ENCODE measurements at places on chromosomes 5 and 9.
A peak's percentile ranks its signal among the peaks of the same experiment; 100 is the strongest.

GRCh38 chr5:172703952-172704351 lies 62.9 kb downstream of the NEURL1B start:
- DNase-seq: no peak

DNA sequence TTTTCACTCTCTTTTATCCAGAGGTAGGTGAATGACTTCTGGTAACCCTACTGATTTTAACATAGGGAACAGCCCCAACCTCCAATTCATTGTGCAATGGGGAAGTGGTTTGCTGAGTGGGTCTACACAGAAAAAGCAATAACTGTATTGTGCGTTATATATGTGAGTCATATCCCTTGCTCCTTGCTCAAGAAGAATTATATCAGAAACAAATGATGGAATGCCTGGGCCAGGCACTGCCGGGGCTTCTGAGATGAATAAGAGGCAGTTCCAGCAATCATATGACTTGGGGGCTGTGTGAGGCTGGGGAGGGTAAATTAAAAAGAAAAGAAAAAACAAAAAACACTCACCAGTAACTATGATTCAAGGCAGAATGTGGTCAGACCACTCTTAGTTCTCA lies 79.2 kb upstream of the ABCA1 start:
- peak; percentile 46 for DNase-seq

DNA sequence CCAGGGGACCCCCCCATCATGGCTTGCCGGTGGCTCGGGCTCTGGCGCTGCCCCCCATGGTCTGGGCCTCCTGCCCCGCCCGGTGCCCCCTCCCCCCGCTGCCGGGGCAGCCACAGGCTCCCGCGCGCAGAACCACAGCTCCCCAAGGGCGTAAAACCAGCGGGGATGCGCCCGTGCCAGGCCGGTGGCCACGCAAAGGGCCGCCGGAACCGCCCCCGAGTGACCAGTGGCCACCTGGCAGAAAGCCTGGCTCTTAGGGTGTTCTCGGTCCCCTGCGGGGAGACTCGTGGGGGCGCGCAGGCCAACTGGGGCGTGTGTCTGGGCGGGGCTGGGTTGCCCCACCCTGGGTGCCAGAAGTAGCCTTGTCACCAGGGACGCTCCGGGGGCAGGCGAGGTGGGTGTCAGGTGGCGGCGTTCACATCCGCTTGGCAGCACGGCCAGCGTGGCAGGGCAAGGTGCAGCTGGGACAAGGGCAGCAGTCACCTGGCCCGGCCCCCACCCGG lies 515 bp upstream of the AGPAT2 start:
- no peak for DNase-seq

- DNase-seq: peak; percentile 86
Observed at GRCh38 chr9:96655198-96655851, at the start of gene PRXL2C. PRXL2C (minus strand) TSS chr9:96655317; CDS start chr9:96655281, 36 bp downstream.

- DNase-seq: no peak
Observed at GRCh38 chr5:61525512-61526206, 193.6 kb downstream of the ZSWIM6 start.

GRCh38 chr5:6488021-6488420 lies 39.4 kb downstream of the UBE2QL1 start:
- DNase-seq: peak; percentile 33

DNA sequence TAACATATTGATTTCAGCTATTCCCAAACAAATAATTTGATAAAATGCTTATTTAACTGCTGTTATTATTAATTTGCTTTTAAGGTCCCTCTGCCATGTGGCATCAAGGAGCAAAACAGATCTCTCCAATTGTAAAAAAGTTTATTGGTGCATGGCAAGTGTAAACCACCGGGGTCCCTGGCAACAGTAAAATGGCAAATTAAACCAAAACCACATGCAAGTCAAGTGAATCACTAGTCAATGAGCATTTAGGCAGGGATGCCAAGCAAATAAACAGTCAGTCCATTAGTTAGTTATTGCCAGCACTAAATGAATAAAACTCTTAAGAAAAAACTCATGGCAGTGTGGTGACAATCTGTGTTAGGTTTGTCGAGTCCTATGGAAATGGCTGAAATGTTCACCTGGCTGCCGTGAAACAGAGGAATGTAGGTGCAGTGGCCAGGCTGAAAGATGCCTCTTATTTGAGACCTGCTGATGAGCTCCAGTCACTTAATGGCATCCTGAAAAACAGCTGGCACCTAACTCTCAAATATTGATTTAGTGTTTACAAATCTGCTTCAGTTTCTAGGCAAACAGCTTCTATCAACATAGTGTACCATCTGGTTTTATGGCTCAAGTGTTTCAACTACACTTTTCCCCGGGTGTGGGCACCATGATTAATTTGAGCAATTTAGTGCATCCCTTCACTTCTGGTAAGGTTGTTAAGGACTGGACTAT lies 296.5 kb upstream of the ITGA1 start:
- DNase-seq: no peak

DNA sequence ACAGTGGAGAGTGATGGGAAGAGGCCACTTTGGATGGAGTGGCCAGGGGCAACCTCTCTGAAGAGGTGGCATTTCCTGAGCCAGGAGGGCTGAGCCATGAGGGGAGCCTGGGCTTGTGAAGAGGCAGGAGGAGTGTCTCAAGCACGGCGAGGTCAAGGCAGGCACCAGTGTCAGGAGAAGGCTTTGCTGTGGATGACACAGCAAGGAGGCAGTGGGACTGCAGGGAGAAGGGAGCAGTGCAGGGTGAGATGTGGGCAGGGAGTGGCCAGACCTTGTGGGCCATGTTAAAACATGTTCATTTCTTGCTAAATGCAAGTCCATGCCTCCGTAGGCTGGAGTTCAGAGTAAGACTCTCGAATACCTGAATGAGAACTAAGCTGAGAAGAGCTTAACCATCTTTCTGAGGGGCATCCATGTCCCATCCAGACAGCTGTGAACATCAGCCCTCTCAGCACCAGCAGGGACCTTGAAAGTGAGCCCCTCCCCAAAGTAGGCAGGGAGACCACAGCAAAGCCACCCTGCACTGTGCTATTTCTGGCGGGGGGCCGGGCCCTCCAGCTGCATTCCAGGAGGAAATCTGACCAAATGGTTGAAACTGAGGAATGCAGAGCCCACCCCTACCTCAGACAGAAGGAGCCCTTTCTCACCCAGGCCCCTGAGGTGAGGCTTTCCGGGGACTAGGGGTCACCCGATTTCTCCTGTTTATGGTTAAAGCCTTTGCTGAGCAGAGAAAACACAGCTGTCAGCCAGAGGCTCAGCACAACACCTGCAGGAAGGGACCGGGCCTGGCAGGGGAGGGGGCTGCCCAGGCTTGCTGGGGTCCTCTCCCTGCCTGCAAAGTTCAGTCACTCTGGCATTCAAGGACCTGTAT lies 16.1 kb upstream of the ARSI start:
- no peak for DNase-seq

GRCh38 chr5:115875447-115875846 lies 33.7 kb downstream of the AP3S1 start:
- DNase-seq: no peak

DNA sequence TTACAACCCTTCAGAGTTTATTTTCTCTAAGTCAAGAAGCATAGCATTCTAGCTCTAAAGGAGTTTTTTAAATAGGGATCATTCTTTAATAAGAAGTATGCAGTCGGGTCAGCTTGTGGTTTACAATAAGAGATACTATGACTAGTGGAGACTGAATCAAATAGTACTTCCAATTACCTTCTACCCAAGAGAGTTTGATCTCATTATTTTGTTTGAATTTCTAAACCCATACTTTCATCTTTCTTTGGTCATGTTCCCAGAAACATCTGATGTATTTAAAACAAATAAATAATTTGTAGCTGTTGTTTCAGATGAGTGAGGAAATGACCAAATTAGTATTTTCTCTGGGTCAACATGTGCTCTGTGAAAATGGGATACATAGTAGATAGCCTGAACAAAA lies 160.2 kb upstream of the CDH6 start:
- DNase-seq: no peak

- DNase-seq: no peak
Observed at GRCh38 chr5:179596421-179596820, 27.1 kb downstream of the HNRNPH1 start.

DNA sequence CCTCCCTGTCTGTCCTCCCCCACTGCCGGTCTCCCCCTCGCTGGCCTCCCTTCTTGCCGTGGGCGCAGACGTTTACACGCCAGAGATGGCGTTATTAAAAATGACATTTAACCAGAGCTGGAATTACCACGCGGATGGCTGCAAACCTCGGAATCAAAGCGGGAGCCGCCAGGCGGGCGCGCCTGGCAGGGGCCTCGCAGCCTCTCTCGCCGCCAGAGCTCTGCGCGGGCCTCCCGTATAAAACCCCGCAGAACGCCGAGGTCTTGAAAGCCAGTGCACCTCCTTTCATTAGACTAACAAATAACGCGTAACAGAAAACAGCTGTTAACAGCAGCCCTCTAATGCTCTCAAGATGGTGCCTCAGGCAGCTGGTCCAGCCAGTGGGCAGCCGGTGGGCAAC lies 10.2 kb downstream of the PRRX2 start:
- no peak for DNase-seq

DNA sequence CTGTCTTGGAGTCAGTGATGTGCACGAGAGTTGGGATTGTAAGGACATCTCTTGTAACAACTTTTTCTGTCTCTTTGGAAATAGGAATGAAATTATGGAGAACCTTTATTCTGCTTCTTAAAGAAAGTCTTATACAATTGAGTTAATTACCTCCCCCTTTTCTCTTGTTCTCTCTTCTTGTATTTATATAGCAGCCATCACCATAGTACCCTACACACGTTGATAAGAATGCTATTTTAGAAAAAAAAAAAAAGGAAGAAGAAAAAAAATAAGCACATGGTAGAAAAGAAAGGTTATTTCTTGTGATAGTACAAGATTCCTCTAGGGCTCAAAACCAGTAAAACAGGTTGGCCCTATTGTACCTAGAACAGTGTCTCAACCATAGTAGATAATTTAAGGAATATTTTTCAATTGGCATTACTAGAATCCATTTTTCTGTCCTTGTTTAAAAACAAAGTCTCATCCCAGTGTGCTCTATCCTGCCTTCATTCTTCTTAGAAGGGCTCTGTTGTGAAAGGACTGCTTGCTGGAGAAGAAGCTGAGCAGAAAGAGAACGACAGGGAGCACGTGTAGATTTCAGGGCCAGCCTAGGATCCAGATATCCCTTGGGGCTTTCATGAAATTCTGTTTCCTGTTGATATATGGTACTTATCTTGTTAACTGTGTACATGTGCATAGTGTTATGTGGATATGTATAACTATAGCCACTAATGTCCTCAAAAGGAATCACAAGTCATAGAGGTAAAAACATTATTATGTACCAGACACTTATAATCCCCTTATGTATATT lies 392.3 kb upstream of the MEF2C start:
- no peak for DNase-seq

- no peak for DNase-seq
Observed at GRCh38 chr5:151504006-151504405, 56.6 kb downstream of the SLC36A1 start.

DNA sequence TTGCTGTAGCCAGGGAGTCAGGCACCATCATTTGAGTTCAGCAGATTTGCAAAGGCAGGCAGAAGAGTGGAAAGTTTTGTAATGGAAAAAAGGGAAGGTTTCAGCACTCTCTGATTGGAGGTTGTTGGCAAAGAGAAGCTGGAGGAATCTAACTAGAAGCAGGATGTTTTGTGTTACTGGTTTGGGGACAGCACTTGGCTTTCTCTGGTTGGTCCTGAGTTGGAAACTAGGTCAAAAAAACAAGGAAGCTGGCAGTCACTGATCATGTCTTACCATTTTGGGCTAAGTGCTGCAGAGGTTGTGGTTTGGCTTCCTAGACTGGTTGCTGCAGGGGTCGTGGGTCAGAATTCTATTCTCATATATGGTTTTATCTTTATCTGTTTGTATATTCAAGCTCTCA lies 189.8 kb downstream of the DRD1 start:
- no peak for DNase-seq

DNA sequence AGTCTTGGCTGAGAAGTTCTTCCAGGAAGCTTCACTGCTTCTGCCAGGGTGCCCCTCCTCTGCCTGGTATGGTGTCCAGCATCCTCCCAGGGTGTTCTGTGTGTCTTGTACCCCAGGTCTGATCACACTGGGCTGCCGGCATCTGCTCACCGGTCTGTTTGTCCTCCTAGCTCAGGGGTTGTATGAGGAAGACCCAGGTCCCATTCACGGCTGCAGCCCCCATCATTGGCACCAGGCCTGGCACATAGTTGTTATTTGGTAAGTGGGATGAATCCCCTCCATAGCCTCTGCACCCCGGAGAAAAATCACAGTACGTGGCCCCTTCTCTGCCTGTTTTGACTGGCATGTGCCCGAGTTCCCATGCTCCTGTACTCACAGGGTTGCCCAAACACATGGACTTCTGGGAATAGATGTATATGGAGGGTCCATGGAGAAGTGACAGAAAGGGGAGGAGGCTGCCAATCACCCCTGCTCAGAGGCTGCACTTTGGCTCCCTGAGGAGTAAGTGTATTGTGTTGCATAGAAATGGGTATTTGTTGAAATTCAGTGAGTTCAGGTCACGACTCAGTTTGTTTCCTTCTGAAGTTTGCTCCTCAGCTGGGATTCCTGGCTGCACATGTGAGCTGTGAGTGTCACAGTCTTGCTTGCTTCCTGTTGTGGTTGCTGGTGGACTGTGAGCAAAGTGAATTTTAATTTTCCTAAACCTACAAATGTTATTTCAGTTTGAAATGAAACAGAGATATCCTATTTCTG lies 96.2 kb downstream of the HSPA4 start:
- DNase-seq: no peak

GRCh38 chr9:20664501-20664900 lies 19.6 kb upstream of the FOCAD start:
- DNase-seq: no peak

- DNase-seq: no peak
Observed at GRCh38 chr9:69427286-69427685, 102.3 kb downstream of the ENTREP1 start.

- DNase-seq: no peak
Observed at GRCh38 chr5:91016954-91017700, 366.0 kb downstream of the ARRDC3 start.

DNA sequence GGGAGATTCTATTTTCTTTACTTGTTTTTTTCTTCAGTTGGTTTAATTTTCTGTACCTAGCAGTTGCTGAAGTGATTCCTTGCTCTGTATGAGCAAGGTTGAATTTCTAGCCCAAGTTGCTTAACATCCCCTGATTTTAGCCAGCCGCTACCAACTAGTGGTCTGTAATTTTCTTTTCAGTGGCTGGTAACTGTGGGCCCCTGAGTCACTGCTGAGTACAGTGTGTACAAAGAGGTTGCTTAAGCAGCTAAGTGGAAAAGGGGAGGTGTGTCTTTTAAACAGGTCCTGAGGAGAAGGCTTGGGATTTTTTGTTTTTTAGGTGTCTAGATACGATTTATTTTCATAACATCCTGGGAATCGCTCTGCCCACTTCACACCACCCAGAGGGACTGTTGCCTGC lies 254.7 kb downstream of the NR3C1 start:
- no peak for DNase-seq

- DNase-seq: no peak
Observed at GRCh38 chr9:98861781-98862504, 54.5 kb downstream of the GALNT12 start.

- no peak for DNase-seq
Observed at GRCh38 chr9:126694206-126695081, 80.7 kb downstream of the LMX1B start.
